ENCODE measurements at places on chromosomes 3 and 15. TPM values are rescaled to one million over a fixed set of nuclear protein-coding genes. Genes with fewer than 3 reads are reported as not detected.

The CD200R1 gene
- not detected for total RNA-seq

The GABRR3 gene
- total RNA-seq: not detected

The GOLGA8J gene
- not detected for total RNA-seq

The CLN6 gene
- total RNA-seq: 11.0 TPM

The TMEM212 gene
- not detected for total RNA-seq

The CCDC71 gene
- 20.5 TPM for total RNA-seq

The LRRK1 gene
- total RNA-seq: 5.2 TPM

The FHIT gene
- total RNA-seq: 0.32 TPM

The MINDY4B gene
- total RNA-seq: not detected

The MNS1 gene
- 1.5 TPM for total RNA-seq

The TMED3 gene
- total RNA-seq: 141 TPM

The RABL3 gene
- 33.6 TPM for total RNA-seq

The DAZL gene
- total RNA-seq: not detected

The PEX5L gene
- total RNA-seq: under 0.01 TPM

The SPSB4 gene
- under 0.01 TPM for total RNA-seq

The SKIL gene
- total RNA-seq: 124 TPM

The TICRR gene
- total RNA-seq: 2.6 TPM

The P2RY12 gene
- total RNA-seq: not detected

The SCN11A gene
- total RNA-seq: not detected

The C3orf80 gene
- total RNA-seq: not detected

The GOLGA6L9 gene
- 0.97 TPM for total RNA-seq

The CKMT1A gene
- total RNA-seq: not detected

The SLC24A5 gene
- total RNA-seq: under 0.01 TPM

The ROPN1B gene
- total RNA-seq: not detected

The SH3BP5 gene
- total RNA-seq: 60.1 TPM

The BFSP2 gene
- not detected for total RNA-seq

The PRR20G gene
- total RNA-seq: not detected

The ZBBX gene
- total RNA-seq: under 0.01 TPM

The RASGRP1 gene
- under 0.01 TPM for total RNA-seq

The A4GNT gene
- not detected for total RNA-seq

The ATP13A5 gene
- not detected for total RNA-seq

The OR5H2 gene
- total RNA-seq: not detected

The GAP43 gene
- not detected for total RNA-seq

The LTK gene
- under 0.01 TPM for total RNA-seq

The ADAMTSL3 gene
- total RNA-seq: not detected

The TRIM42 gene
- not detected for total RNA-seq

The SEMA7A gene
- total RNA-seq: 3.2 TPM

The ARID3B gene
- total RNA-seq: 1.8 TPM

The ARNT2 gene
- total RNA-seq: 0.15 TPM

The LRRC2 gene
- not detected for total RNA-seq

The NISCH gene
- 48.7 TPM for total RNA-seq

The DISP2 gene
- 0.15 TPM for total RNA-seq

The MST1R gene
- total RNA-seq: 0.97 TPM

The ADGRG7 gene
- not detected for total RNA-seq

The EPHA6 gene
- not detected for total RNA-seq

The CCDC39 gene
- not detected for total RNA-seq

The FGF7 gene
- total RNA-seq: 0.32 TPM

The C3orf33 gene
- 2.3 TPM for total RNA-seq

All from epithelial cell of umbilical artery (primary cell).